ENCODE measurements at places on chromosomes 7 and 10.
A peak's percentile ranks its signal among the peaks of the same experiment; 100 is the strongest.

GRCh38 chr10:22990443-22990842 lies 62.6 kb downstream of the ARMC3 start:
- DNase-seq, result no peak

DNA sequence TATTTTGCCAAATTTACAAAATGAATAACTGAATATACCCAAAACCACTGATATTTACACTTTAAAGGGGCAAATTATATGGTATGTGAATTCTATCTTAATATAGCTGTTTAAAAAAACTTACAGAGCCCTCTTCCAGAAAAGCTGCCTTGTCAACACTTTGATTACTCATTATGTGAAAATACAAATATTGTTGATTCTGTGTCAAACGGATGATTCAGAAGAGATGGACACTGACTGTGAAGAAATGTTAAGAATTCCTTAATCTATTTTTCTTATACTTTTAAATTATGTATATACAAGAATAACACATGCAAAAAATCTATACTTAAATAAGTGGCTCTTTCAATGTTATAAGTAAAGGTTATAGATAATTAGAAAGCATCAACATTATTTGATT lies 41.5 kb downstream of the SMURF1 start:
- no peak for DNase-seq

- DNase-seq, result no peak
Observed at GRCh38 chr10:89235073-89235798, 16.3 kb downstream of the LIPA start.

DNA sequence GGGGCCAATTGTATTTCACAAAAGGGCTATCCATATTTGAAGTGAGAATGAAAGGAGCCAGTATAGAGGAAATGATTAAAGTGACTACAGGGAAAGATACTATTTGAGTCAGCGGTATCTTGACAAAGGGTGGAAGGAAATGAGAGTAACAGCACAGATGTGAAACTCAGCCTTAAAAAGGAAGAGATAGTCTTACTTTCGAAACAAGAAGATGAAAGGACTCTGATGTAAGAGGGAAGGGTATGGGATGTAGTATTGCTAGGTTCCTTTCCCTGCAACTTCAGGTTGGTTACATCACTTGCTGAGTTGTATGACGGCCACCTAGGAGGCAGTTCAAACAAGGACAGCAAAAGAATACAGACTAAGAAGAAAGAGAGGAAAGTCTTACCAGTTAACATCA lies 13.7 kb downstream of the CISD1 start:
- no peak for DNase-seq

DNA sequence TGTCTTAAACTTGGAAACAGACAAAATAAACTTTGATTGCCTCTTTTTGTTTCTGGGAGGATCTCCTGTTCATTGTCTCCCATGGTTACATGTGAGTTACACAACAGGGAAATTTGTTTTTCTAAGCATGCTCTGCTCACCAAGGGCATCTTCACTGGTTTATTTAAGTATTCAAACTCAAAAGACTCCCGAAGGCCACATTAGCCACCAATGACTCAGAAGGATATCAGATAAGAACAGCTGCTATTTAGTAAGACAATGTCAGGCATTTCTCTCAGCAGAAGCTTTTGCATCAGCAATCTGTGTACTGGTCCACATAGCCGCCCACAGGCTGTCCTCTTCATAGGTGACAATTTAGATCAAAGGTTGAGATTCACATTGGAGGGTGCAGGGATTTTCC lies 19.3 kb downstream of the OR6B1 start:
- DNase-seq, result no peak

DNA sequence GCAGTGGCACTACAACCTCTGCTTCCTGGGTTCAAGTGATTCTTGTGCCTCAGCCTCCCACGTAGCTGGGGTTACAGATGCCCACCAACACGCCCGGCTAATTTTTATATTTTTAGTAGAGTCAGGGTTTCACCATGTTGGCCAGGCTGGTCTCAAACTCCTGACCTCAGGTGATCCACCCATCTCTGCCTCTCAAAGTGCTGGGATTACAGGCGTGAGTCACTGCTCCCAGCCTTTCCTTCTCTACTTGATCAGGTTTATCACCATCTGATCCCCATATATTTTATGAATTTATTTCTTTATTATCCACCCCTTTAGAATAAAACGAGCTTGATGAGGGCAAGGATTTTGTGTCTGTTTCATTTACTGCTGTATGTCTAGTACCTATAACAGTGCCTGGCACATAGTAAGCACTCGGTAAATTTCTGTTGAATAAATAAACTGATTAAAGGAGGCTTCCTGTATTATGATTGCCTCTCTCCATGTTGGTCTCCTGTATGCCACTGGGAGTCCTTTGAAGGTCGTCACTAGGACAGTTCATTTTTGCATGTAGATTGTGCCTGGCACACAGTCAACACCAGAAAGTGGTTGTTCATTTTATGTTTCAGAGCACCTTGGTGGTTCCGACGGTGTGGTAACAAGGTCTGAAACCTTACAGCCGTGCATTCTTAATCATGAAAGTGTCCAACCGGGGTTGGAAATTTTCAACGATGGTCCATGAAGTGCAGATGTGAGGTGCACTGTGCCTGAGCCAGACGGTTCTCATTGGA lies 9.6 kb upstream of the EIF3A start:
- DNase-seq, result no peak

- DNase-seq, result no peak
Observed at GRCh38 chr10:79315602-79315920, 31.7 kb upstream of the PPIF start.

- DNase-seq, result no peak
Observed at GRCh38 chr7:20892776-20893175, 106.1 kb upstream of the SP8 start.

GRCh38 chr10:113028456-113029440 lies 78.7 kb downstream of the TCF7L2 start:
- DNase-seq, result no peak

- no peak for DNase-seq
Observed at GRCh38 chr7:134954197-134955082, 31.9 kb upstream of the AGBL3 start.

GRCh38 chr10:93417921-93418320 lies 64.2 kb downstream of the MYOF start:
- no peak for DNase-seq

DNA sequence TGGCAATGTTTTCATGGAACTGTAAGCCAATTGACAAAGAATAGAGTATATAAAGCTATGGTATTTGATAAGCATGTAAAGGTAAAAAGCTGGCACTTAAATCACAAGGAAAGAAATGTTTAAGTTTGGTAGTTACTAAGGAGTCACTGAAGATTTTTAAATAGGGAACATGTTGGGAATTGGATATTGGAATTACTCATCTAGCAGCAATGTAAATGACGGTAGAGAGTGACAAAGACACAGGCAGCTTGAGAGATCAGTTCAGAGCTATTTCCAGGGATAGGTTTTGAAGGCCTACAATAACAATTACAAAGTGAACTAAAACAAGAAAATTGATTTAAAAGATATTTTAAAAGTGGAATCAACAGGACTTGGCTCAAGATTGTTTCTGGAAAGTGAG lies 36.8 kb downstream of the SP8 start:
- no peak for DNase-seq

DNA sequence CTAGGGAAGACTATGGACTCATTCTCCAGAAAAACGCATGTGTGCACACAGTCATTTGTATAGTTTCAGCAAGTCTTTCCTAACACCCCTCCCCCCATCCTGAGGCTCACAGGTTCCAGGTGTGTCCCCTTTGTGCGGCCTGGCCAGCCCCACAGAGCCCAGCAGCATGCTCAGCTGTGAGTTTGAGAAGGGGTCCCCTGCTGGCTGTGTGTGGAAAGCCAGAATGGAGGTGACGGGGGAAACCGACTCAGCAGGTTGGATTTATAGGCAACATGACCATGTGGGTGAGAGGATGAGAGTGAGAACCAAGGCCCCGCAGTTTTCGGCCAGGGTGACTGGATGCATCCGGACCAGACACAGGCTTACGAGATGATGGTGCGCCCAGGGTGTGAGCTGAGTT lies 9.9 kb downstream of the PTPRE start:
- DNase-seq, result no peak

- DNase-seq, result no peak
Observed at GRCh38 chr7:55185941-55186609, 167.3 kb downstream of the EGFR start.

- DNase-seq, result no peak
Observed at GRCh38 chr10:75827587-75828021, 396.2 kb downstream of the LRMDA start.

- no peak for DNase-seq
Observed at GRCh38 chr10:127148066-127148932, 48.1 kb downstream of the INSYN2A start.

- no peak for DNase-seq
Observed at GRCh38 chr7:311796-312195, 21.8 kb downstream of the FOXL3 start.

DNA sequence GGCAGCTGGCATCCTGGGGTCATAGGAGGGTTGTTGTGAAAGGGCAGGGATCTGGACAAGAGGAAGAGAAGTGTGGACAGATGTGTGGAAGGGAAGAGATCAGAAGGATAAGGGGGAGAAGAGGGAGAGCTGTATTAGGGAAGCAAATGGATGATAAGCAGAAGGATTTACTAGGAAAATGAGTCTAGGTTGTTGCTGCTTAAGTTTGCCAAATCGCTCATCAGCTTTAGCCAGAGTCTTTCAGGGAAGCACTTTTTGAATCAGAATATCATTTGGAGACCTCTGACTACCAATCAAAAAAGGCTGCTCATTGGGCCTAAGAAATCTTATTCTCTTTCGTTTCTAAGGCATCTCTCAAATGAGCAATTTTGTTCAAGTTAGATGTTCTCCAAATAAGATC lies 2.6 kb upstream of the CSGALNACT2 start:
- no peak for DNase-seq

GRCh38 chr10:31319602-31320549 lies 860 bp downstream of the ZEB1 start:
- peak; percentile 20 for DNase-seq

DNA sequence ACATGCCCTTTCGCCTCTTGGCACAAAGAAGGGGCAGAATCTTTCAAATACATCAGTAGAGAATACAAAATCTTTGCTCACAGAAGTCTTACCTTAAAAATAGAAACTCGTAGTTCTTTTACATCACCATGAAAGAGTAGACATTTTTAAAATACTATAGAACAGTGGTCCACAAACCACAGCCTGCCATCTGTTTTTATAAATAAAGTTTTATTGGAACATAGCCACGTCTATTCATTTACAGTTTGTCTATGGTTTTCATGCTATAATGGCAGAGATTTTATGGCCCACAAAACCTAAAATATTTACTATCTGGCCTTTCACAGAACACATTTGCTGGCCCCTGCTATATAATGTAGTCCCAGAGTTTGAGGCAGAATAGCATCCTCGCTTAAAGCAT lies 46.1 kb upstream of the CABCOCO1 start:
- DNase-seq, result no peak

DNA sequence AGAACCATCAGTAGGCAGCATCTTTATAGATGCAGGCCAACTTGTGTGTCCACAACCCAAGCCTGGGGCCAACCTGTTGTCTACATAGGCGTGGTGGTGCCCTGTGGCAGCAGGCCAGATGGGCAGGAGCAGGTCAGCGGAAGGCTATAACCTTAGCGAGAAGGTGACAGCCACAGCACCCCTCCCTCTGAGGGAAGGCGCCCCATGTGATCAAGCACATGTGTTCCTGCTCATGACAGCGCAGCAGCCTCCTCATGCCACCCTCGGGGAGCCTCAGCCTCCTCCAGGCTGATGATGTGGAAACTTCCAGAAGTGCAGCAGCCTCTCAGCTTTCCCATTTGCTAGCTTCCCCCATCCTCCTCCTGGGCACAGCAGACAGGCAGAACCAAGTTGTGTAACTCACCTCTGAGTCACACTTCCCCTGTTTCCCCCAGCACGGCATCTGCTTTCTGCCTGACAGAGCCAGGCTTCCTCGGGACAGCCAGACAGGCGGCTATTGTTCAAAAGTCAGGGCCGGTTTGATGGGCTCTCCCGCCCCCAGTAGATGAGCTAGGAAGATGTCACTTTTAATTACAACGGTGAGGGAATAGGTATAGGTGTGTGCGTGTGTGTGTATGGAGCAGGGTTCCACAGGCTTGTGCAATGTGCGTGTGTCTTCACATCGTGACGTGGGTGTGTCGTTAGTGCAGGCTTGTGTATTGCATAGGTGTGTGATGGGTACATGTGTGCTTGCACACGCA lies 312.0 kb upstream of the ZMIZ1 start:
- DNase-seq, result no peak

DNA sequence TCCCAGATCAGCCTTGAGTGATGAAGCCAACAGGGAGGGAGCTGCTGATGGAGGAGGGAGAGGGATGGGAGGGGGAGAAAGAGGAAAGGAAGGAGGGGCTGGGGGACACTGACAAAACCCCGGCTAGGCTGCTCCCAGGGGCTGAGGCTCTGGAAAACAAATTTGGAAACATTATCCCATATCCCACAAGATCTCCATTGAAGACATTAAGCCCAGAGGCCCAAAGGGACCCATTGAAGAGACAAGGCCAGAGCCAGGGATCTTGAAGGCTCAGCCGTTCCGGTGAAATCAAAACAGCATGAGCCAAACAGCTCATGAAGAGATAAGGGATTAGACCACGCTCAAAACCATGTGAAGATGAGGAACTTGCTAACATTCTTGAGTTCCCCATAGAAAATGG lies 184.3 kb upstream of the ITGB1 start:
- no peak for DNase-seq

- DNase-seq, result no peak
Observed at GRCh38 chr10:103982639-103983038, 15.7 kb downstream of the SLK start.

- DNase-seq, result no peak
Observed at GRCh38 chr10:80545258-80545881, 7.7 kb downstream of the SH2D4B start.

DNA sequence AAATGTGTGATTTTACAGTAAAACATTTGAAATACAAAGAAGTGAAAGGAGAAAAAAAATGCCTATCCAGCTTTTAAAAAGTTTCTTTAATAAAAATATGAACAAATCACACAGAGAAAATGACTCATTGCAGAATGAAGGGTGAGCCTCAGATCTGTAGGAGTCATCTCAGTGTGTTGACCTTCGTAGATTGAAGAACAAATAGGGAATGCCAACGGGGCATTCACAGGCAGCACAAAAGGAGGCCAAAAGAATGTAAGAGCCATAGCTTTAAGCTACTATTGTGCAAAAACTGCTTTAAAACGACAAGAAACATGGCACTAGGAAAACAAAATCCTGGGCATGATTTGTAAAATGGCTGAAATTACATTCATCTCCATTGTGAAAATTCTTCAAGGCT lies 782.7 kb upstream of the CELF2 start:
- no peak for DNase-seq

DNA sequence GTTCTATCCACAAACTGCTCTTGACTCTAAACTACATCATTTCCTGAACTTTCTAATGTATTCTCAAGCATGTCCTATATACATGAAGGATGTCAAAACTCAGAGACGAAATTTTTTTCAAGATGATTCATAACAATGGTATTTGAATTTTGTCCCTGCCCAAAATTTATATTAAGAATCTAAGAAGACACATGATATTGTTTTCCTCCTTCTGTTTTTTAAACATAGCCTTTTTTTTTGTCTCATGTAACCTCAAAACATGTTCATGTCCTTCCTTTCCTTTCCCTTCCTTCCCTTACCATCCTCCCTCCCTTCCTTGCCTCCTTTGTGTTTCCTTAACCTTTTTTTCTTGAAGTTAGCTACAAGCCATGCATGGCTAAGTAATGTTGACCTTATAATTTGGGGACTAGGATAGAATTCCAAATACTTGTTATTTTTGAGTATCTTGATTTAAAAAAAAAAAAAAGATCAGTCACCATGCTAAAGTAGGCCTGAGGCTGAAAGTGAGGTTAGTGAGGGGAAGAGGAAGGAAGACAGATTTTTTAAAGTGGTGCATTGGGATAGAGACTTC lies 163.0 kb downstream of the SUGCT start:
- DNase-seq, result no peak

Data from stimulated activated CD8-positive, alpha-beta memory T cell treated with anti-CD3 and anti-CD28 coated beads, Interleukin-15, amount 100 ng/mL, for 24 hours (primary cell).